ENCODE measurements at places on chromosomes 2 and 18.
A peak's percentile ranks its signal among the peaks of the same experiment; 100 is the strongest.

DNA sequence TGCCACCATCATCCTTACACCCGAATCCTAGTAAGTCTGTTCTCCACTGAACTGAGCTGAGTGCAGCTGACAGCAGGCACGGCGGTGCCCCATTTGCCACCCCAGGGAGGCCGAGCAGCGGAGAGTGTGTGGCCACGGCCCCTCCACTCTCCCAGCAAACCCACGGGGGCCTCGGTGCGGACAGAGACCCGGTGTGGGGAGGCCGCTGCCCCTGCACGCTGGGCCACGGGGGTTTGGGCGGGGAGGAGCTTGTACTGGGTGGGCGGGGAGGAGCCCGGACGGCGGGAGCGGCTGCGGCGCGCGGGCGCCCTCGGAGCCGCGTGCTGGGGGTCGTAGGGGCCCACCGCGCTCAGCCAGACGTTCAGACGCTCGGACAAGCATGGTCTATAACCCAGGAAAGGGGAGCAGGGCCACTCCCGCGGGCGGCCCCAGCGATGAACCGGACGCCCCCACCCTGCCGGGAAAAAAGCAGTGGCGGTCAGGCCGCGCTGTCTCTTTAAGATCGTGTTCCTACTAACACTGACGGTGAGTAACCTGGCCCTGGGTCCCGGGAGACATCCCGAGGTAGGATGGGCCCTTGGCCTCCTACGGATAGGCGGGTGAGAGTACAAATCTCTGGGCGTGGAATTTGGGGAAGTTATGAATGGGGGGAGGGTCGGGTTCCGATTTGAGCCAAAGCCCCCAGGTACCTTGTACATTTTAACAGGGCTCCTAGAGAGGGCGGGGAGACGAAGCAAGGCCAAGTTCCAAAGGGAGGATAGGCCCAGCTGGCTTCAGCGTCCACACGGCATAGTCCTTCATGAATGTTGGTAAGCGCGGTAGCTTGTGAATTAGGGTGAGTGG lies at the start of gene ITPRIPL1:
Gene ITPRIPL1 (plus strand): TSS at position 277 of the 843 bp plus-strand sequence. CDS start 523 bp downstream, at position 800.
- no peak for DNase-seq

- no peak for DNase-seq
Observed at GRCh38 chr18:24536834-24537233, 76.4 kb downstream of the HRH4 start.

DNA sequence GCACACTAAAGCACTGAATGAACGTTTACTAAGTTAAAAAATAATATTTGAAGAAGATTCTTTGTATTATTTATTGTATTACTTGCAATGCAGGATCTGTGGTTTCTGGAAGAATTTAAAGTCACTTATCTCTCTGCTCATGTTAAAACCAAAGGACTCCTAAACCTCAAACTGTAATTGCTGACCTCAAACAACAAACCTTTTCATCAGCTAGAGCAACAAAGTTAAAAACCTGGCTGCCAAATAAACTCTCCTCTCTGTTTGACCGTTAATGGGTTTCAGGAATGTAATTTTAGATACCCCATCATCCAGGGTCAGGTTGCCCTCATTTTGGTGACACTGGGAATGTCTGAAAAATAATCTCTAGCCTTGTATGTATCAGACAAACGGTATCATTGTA lies 239.1 kb downstream of the TGIF1 start:
- DNase-seq = no peak

DNA sequence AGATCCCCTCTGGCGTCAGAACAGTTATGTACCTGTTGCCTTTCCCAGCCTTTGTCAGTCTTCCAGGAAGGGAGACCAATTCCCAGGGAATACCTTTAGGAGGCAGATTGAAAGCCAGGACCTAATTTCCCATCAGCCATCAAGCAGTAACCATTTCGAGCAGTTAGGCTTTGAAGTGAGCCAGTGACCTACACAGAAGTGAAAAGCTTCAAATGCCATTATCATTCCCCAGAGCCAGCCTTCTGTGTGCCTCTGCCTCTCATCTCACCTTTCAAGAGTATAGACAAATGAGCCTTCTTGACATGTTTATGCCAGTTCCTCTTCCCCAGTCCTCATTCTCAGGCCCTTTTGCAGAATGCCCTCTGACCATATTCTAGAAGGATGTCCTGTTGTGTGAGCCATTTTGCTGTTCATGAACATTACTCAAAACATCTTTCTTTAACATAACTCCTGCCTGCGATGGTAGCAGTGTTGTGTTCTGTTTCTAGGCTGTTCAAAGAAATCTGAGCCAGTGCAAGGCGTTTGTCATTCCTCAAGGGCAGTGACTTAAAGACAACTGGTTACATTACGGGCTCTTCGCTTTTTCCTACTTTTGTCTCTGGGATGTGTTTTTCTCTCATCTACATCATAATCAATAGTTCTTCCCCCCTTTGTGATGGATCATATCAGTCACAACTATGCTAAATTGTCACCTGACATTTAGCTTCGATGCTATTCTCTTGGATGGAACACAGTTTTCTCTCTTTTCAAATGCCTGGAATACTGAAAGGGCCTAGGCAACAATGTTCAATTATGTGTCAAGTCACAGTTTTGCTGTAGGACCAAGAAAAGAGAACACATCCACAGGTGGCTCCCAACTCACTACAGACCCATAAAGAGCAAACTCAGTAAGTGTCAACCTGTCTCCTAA lies 138.6 kb downstream of the ALK start:
- peak; percentile 10 for DNase-seq

GRCh38 chr2:168948621-168949212 lies 47.6 kb downstream of the G6PC2 start:
- no peak for DNase-seq

- no peak for DNase-seq
Observed at GRCh38 chr2:220560192-220560591, 932.8 kb downstream of the SLC4A3 start.

GRCh38 chr2:26552641-26553374 lies 74.9 kb upstream of the OTOF start:
- no peak for DNase-seq

- DNase-seq = no peak
Observed at GRCh38 chr18:13191779-13192178, 26.8 kb upstream of the LDLRAD4 start.

DNA sequence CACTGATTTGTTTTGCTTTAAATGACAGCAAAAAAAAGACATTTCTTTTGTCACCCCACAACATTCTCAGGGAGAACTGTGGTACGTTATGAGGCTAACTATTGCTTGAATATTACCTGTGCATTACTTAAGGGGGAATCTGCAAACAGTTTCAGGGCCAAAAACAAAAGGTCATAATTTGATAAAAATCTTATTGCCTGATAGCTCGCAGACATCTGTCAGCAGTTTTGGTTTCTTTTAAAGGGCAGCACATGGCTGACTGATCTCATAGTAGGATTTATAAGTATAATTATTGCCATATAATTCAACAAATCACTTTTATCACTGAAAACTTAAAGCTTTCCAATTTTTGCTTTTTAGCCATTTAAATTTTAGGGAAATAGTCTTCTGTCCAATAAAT lies 226.4 kb upstream of the VWC2L start:
- no peak for DNase-seq

DNA sequence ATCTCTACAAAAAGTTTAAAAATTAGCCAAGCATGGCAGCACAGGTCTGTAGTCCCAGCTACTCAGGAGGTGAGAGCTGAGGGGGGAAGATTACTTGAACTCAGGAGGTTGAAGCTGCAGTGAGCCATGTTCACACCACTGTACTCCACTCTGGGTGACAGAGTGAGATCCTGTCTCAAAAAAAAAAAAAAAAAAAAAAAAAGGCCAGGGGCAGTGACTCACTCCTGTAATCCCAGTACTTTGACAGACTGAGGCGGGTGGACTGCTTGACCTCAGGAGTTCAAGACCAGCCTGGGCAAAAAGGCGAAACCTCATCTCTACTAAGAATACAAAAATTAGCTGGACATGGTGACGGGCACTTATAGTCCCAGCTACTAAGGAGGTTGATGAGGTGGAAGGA lies 37.0 kb downstream of the PUM2 start:
- no peak for DNase-seq

- DNase-seq = no peak
Observed at GRCh38 chr2:177547122-177547521, 154.5 kb downstream of the AGPS start.

DNA sequence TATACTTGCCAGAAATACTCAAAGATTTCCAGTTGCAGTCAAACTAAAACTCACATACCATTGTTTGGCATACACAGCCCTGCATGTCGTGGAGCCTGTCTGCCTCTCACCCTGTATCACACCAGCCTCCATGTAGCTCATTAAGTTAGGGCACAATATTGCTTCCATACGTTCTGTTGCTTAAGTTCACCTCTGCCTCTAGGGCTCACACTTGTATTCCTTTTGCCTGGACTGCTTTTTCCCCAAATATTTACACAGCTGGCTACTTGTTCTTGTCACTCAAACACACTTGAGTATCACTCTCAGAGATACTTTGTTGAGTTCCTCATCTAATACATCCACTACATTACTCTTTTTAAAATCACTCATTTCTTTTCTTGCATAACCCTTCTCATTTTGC lies 83.1 kb downstream of the PTH2R start:
- no peak for DNase-seq

GRCh38 chr2:165197346-165197745 lies 6.5 kb downstream of the SCN3A start:
- DNase-seq = no peak

- no peak for DNase-seq
Observed at GRCh38 chr2:158656492-158657229, 138.5 kb upstream of the DAPL1 start.
